Activated CD4-positive, alpha-beta T cell treated with anti-CD3 and anti-CD28 coated beads, Interleukin-2, amount 10 ng/mL, durations not matched to agents 7 days and 5 days (primary cell): ENCODE measurements at places on chromosomes 3 and 15. TPM values are rescaled to one million over a fixed set of nuclear protein-coding genes. Genes with fewer than 3 reads are reported as not detected.

GRCh38 chr3:158839966-158840365 is 38.1 kb downstream of the MFSD1 start:
- peaks cover 3% of the 10 kb centered on the region for H3K4me1 ChIP-seq
- H3K4me3 ChIP-seq, result no peak overlapping the region
- DNase-seq, result no peak
- no peaks in the 10 kb centered on the region for H3K36me3 ChIP-seq

- no peak overlapping the region for H3K27ac ChIP-seq
- H3K27me3 ChIP-seq, result no peaks in the 10 kb centered on the region
- no peak overlapping the region for H3K4me3 ChIP-seq
- no peak for DNase-seq
Measured at GRCh38 chr15:48601095-48601494, 44.4 kb downstream of the FBN1 start.

DNA sequence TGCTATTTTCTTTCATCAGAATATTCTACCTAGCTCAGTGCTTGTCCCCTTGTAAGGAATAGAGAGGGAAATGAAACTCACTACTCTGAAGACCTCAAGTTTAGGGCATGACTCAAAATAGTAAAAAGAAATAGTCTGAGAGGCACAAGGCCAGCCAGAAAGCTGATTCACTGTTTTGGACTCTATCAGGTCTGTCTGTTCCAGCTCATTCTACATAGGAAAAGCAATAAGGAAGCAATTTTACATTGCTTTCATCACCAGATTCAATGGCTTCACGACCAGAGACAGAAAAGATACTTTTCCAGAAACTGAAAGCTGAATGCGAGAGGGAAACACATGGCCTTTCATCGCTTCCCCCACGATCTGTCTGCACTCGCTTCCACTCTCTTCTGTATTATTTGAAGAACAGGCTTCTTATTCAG is 276.0 kb downstream of the GBE1 start:
- H3K4me1 ChIP-seq, result no peaks in the 10 kb centered on the region
- no peak for DNase-seq
- no peak overlapping the region for H3K4me3 ChIP-seq
- H3K27me3 ChIP-seq, result no peaks in the 10 kb centered on the region
- no peaks in the 10 kb centered on the region for H3K36me3 ChIP-seq

DNA sequence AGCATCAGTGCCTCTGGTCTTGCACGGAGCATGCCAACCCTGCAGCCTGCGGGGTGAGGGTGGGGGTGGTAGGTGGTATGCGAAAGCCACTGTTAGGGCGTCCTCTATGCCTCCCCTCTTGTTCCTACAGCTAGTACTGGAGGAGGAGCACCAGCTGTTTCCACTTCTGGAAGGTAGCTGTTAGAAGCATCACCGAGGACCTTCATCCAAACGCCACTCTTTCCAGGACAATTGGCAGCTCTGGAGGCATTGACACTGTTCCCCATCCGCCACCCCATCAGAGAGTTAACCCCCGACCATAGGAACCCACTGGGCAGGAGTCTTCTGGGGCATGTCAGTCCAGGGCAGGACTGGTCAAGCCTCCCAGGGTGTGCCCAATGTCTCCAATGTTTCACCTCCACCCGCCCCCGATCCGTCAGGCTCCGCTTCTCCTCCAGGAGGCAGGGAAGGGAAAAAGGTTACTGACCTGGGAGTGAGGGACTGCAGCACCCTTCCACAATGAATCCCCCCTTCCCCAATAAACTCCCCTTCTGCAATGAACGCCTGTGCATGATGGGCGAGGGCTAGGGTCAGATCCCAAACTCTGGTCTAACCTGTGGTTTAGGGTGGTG is 487 bp downstream of the DUOX2 start:
- no peak overlapping the region for H3K27ac ChIP-seq
- H3K4me3 ChIP-seq, result no peak overlapping the region
- no peak for DNase-seq
- peaks cover 82% of the 10 kb centered on the region for H3K27me3 ChIP-seq

GRCh38 chr3:7194071-7194835 is 333.3 kb downstream of the GRM7 start:
- H3K4me1 ChIP-seq, result no peaks in the 10 kb centered on the region
- no peak overlapping the region for H3K4me3 ChIP-seq
- H3K27me3 ChIP-seq, result no peaks in the 10 kb centered on the region

GRCh38 chr3:52786330-52787215 is 8.0 kb upstream of the ITIH3 start:
- no peaks in the 10 kb centered on the region for H3K4me1 ChIP-seq
- H3K27ac ChIP-seq, result no peak overlapping the region
- no peaks in the 10 kb centered on the region for H3K36me3 ChIP-seq
- DNase-seq, result no peak

- H3K27me3 ChIP-seq, result no peaks in the 10 kb centered on the region
- DNase-seq, result no peak
- no peaks in the 10 kb centered on the region for H3K36me3 ChIP-seq
- H3K27ac ChIP-seq, result no peak overlapping the region
Measured at GRCh38 chr3:59266551-59266950, 216.7 kb upstream of the CFAP20DC start.

DNA sequence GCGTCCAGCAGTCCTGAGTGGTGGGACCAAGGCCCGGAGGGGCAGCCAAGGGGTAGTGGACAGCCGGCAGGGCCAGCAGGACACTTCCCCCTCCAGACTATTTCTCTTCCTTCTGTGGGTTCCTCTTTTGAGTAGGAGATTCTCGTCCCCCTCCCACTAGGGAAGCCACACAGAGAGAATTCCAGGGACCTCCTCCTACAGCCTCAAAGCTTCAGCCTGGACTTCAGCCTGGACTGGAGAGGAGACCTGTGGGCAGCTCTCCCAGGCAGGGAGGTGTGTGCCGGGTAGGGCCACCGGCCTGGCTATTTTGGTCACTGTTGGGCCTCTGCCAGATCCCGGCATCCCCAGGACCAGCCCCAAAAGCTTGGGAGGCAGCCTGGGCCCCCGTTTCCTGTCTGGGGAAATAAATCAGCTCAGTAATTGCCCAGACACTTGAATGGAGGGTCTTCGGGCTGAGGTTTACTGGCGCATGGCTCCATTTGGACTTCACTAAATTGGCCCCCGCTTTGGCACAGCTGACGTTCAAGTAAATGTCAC is 1.3 kb downstream of the SLC6A6 start:
- H3K36me3 ChIP-seq, result peaks cover 21% of the 10 kb centered on the region
- peak overlapping the region; percentile 97 for H3K27ac ChIP-seq

GRCh38 chr3:171850960-171851659 is 8.0 kb downstream of the TMEM212 start:
- no peak overlapping the region for H3K27ac ChIP-seq
- no peak for DNase-seq
- H3K27me3 ChIP-seq, result peaks cover 27% of the 10 kb centered on the region
- H3K4me1 ChIP-seq, result peaks cover 16% of the 10 kb centered on the region
- peaks cover 6% of the 10 kb centered on the region for H3K36me3 ChIP-seq

- peaks cover 33% of the 10 kb centered on the region for H3K36me3 ChIP-seq
- DNase-seq, result peak; percentile 43
- peaks cover 61% of the 10 kb centered on the region for H3K4me1 ChIP-seq
- H3K27me3 ChIP-seq, result no peaks in the 10 kb centered on the region
- peak overlapping the region; percentile 89 for H3K27ac ChIP-seq
Measured at GRCh38 chr3:42526616-42527367, 24.3 kb downstream of the VIPR1 start.

GRCh38 chr3:63228677-63229076 is 49.4 kb upstream of the SYNPR start:
- peak; percentile 8 for DNase-seq
- no peaks in the 10 kb centered on the region for H3K36me3 ChIP-seq
- H3K27ac ChIP-seq, result no peak overlapping the region
- no peak overlapping the region for H3K4me3 ChIP-seq
- no peaks in the 10 kb centered on the region for H3K27me3 ChIP-seq
- no peaks in the 10 kb centered on the region for H3K4me1 ChIP-seq

The ISLR2 gene
- total RNA-seq, result not detected

The TJP1 gene
- not detected for total RNA-seq

The GOLGA6L7 gene
- not detected for total RNA-seq
